ENCODE measurements at places on chromosomes 4 and X.

DNA sequence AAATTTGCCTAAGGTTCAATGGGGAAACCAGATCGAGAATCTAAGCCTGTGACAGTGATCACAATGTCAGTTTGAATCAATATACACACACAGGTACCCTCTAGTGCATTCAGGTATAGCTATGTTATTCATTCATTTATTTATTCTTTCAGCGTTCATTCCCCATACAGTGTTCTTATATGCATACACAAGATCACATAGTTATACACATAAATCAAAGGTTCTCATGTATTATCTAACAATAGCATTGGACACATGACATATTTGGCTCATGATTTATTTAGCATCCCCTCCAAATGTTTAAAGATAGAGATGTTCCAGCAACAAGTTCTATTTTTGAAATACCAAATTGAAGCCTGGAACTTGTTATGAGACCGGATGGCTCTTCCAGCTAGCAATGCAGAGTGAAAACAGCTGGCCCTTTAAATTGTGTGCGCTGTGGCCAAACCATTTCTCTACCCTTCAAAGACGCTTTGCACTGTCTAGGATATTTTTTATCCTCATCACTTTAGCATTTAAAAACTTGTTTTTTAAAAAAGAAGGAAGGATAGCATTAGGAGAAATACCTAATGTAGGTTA, 131.0 kb downstream of the ATXN3L start:
- DNase-seq = no peak

DNA sequence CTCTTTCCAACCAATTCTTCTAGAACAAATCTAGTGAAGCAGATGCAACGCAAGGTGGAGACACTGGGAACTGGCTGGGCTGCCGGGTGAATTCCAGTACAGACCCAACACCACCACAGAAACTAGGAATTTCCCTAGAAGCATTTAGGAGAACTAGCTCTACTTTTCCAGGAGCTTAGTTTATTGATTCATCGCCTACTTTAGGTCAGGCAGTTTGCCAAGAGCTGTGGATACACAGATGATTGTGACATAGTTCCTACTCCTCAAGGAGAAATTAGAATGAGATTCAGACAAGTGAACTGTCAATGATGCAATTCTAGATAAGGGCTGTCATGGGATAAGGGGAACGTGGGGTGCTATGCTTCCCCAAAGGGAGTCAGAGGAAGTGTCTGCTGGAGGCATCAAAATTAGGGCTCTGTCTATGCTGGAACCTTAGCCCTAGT, 350.0 kb downstream of the CAMK2D start:
- DNase-seq = no peak

- DNase-seq = no peak
Measured at GRCh38 chr4:72975488-72975784, 94.1 kb downstream of the COX18 start.

DNA sequence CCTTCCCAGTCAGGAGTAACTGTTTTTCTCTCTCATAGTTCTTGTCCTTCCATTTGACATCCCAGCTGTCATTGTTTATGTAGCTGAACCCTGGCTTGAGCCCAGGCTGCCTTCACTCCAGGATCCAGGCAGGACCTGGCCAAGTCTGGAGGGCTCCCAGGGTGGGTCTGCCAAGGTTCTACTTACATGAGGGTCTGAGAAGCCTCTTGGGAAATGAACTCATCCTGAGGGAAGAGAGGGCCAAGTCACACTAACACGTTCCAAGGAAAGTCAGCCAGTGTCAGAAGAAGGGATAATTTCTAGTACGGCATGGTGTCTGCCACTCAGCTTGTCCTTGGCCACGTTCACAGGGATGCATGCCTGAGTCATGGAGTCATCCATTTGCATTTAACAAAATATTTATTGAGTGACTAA, 54.8 kb upstream of the SRD5A3 start:
- no peak for DNase-seq

DNA sequence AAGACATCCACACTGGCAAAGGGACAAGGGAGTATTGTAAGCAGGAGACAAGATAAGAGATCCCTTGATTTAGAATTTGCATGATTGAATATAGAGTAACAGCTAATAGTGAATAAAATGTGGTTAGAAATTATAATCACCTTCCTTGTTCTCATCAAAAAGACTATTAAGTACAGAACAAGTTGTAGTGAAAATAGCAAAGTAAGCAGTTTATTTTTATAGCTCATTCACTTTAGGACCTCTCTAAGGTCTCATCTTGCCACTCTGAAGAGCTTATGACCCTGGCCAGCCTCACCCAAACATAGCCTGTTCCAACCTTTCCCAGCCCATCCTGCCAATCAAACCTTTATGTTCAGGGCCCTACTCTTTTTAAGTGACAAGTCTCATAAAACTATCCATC, 30.6 kb downstream of the MID2 start:
- DNase-seq = no peak

- DNase-seq = no peak
Measured at GRCh38 chr4:125393825-125394224, 79.1 kb downstream of the FAT4 start.

DNA sequence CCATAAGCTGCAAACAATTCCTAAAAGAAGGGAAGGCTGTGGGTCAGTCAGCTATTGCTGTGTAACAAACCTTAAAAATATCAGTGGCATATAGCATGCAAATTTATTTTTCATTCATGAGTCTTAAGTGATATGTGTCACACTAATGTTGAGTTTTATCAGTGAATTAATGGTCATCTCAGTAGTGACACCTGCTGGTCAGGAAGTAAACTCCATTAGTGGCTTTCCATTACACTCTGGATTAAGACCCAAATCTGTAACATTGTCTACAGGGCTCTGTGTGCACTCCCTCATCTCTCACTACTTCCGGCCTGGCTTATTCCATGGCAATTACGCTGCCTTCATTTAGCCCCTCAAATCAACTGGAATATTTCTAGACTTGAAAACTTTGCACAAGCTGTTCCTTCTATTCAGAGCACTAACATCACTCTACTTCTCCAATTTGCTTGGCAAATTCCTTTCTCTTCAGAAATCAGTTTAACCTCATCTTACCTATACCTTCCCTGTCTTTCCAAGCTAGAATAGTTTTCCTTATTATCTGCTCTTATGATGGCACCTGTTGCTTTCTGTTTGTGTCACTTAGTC, 217.3 kb upstream of the TAPT1 start:
- peak; percentile 62 for DNase-seq
